ENCODE measurements at places on chromosomes 5 and 9.

GRCh38 chr5:148684528-148684927 is 30.2 kb upstream of the HTR4 start:
- DNase-seq, result no peak

- DNase-seq, result no peak
Observed at GRCh38 chr5:88899096-88899737, 16.2 kb upstream of the MEF2C start.

- DNase-seq, result peak; percentile 63
Observed at GRCh38 chr9:36738318-36738976, 165.8 kb downstream of the MELK start.

DNA sequence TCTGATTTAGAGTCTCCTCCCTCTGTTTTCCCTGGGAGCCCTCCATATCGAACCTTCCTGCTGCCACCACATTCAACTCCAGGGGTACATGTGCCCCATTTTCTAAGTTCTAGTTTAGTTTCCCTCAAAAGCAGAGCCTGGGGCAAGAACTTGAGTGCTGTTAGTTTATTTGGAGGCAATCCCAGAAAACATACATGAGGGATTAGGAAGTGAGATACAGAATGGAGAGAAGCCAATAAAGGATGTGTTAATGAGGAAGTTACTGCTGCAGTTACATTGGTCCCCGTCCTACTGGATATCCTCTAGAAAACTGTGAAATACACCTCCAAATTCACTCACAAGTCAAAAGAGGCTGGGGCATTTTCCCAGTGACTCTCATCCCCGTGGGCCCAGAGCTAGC is 159.4 kb upstream of the SMARCA2 start:
- DNase-seq, result no peak

DNA sequence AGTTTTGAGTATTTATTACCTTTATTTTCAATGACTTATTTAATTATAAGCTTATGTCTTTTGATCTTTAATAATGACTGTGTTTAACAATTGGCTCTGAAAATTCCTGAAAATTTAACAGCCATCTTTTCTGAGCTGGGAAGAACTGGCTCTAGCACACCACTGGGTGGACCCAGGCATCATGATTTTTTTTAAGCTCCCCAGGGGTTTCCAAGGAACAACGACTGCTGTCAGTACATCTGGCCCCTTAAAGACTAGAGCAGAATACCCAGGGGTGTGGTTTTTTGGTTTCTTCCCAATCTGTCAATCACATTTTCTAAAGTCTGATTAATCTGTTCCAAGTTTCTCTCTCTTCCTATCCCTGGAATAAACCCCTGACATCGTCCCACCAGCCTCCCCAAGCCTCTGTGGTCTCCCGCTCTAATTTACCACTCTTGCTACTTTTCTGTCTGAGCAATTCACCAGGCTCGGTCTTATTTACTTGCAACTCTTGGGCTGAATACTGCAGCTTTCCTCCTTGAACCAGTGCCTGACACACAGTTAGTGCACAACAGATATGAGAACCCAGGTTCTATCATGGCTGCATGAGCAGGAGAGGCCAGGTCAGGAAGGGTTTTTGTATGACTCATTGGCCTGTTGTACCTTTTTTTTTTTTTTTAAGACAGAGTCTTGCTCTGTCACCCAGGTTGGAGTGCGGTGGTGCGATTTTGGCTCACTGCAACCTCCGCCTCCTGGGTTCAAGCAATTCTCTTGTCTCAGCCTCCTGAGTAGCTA is 321.9 kb downstream of the ZSWIM6 start:
- DNase-seq, result no peak

GRCh38 chr9:6034954-6035353 is 19.5 kb upstream of the RANBP6 start:
- DNase-seq, result peak; percentile 30

- DNase-seq, result no peak
Observed at GRCh38 chr9:92682269-92682668, 12.3 kb upstream of the IPPK start.

- DNase-seq, result no peak
Observed at GRCh38 chr9:83906144-83906543, 15.1 kb downstream of the KIF27 start.

DNA sequence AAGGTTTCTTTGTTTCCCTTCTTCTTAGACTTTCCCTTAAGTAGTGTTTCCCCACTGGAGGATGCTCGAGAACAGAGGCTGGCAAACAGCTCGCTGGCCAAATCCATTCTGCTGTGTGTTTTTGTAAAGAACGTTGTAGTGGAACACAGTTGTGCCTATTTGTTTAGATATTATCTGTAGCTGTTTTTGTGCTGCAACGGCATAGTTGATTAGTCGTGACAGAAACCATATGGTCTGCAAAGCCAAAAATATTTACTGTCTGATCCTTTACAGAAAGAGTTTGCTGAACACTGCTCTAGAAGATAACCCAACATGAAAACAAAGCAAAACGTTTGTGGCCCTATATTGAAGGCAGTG is 47.0 kb upstream of the EGFLAM start:
- no peak for DNase-seq

DNA sequence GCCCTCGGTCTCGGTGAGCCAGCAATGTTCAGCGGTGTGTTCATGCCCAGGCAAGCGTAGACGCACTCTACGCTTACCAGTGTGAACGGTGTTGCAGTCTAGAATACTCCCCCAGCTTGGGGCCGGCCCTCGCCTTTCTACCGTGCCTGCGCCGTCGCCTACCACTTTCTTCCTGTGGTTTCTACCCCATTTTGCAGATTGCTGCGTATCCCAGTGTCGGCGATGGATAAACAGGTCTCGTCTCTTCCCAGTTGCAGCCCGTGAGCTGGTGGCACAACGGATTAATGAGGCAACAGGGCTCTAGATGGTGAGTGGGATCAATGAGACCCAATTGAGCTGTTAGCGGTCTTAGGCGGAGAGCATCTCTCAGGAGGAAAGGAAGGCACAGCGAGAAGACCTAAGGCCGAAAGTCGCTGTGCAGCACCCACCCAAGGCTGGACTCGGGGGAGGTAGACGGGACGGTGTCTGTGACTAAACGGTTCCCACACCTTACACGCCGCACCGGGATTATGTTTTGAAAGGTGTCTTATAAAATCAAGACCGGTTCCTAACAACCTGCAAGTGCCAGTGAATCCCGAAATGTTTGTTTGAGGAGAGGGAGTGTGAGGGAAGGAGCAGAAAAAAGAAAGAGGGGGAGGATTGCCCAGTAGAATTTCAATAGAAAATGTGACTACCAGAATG is 5.8 kb downstream of the OTP start:
- no peak for DNase-seq

DNA sequence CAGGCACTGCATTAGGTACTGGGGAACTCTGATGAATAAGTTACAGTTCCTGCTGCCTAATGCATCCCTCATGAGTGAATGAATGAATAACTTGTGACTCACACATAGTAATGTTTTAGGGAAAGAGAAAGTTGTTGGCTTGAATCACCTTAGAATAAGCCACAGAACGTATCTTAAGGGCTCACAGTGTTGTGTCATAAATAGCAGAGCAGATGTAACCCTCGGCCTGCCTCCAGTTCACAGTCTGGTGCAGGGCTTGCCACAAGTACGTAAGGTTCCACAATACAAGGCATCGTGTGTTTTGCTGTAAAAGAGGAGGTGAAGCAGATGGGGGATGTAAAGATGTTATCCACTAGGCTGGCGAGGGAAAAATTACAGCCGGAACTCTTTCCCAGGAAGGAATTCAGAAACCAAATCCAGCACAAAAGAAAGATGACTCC is 218.7 kb downstream of the TRPM3 start:
- DNase-seq, result peak; percentile 60

DNA sequence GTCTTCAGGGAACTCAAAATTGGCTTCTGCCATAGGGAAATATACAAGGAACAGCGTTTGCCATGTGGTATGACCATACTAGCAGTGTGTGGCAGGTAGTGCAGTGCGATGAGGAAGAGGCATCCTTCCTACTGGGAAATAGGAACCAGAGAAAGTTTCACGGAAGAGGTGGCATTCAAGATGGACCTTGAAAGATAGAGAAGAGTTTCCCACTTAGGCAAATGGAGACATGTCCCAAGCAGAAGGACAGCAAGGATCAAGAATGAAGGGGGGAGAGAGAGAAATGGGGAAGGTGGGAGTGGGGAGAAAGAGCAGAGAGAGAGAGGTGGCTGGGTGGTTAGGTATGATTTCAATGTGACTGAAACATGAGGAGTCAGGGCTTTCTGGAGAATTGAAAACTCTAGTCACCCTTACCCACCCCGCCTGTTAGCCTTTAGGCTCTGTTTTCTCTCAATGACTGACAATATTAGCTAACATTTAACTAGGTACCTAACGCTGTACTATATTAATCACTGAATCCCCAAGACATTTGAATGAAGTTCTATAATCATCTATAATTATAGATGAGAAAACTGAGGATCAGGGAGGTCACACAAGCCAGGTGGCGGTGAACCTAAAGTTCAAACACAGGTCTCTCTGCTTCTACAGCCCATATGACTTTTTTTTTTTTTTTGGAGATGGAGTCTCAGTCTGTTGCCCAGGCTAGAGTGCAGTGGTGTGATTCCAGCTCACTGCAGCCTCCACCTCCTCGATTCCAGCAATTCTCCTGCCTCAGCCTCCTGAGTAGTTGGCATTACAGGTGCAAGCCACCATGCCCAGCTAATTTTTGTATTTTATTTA is 171.3 kb downstream of the NR3C1 start:
- no peak for DNase-seq

DNA sequence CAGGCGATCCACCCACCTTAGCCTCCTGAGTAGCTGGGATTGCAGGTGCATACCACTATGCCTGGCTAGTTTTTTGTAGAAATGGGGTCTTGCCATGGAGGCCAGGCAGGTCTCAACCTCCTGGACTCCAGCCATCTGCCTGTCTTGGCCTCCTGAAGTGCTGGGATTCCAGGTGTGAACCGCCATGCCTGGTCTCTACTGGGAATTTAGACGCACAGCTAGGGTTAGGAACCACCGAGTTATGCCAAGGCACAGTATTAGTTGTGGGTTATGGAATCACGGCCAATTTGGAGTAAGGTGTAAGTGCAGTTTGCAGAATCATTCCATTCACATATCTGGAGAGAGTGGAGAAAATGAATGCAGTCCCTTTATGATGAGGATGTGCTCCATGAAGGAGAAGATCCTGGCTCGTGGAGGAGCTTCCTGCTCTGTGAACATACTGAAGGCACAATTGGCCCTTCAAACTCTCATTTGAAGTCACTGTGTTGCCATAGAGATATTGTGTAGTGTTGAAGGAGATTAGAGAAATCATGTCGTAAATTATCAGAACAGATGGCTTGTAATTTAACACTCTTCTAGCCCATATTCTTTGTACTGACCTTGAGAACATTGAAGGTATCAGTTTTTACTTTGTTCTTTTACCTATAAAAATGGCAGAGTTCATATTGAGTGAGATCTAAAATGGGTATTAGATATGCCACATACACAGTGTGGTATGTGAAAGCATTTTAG is 18.8 kb downstream of the TRIO start:
- DNase-seq, result no peak
